Hair follicular keratinocyte (primary cell): ENCODE measurements at places on chromosomes 2 and 18. TPM values are rescaled to one million over a fixed set of nuclear protein-coding genes. Genes with fewer than 3 reads are reported as not detected.

RBM44 gene
- 0.42 TPM in 1 of 2 replicates, not detected in the other for total RNA-seq

CELF4 gene
- total RNA-seq, result not detected in 2 replicates

VIT gene
- 0.27 TPM in 1 of 2 replicates, not detected in the other for total RNA-seq

BMPR2 gene
- 13.7 and 20.0 TPM in 2 replicates for total RNA-seq

ZEB2 gene
- total RNA-seq, result 0.23 TPM in 1 of 2 replicates, not detected in the other

IL37 gene
- total RNA-seq, result not detected in 2 replicates

RAB27B gene
- 4.3 and 5.5 TPM in 2 replicates for total RNA-seq

ERBB4 gene
- total RNA-seq, result not detected in 2 replicates
